ENCODE measurements at places on chromosomes 1 and 21. TPM values are rescaled to one million over a fixed set of nuclear protein-coding genes. Genes with fewer than 3 reads are reported as not detected.

Gene HMGCS2
- polyA plus RNA-seq, result 36.2 TPM

Gene RUNX1
- 6.2 TPM for polyA plus RNA-seq

Gene KCNJ15
- polyA plus RNA-seq, result 1.1 TPM

Gene SH2D2A
- polyA plus RNA-seq, result 3.7 TPM

Gene ADAMTS5
- 0.27 TPM for polyA plus RNA-seq

Gene CFHR3
- polyA plus RNA-seq, result not detected

Gene PTGER3
- not detected for polyA plus RNA-seq

Gene CACNA1S
- polyA plus RNA-seq, result not detected
